AG04450 (cell line): ENCODE measurements at places on chromosomes 7 and 10. TPM values are rescaled to one million over a fixed set of nuclear protein-coding genes. Genes with fewer than 3 reads are reported as not detected.

UBE2D4 gene
- 18.6 and 18.8 TPM in 2 replicates for polyA plus RNA-seq

TAF3 gene
- 2.3 and 3.1 TPM in 2 replicates for polyA plus RNA-seq

TFAM gene
- 14.1 and 17.0 TPM in 2 replicates for polyA plus RNA-seq

DNA sequence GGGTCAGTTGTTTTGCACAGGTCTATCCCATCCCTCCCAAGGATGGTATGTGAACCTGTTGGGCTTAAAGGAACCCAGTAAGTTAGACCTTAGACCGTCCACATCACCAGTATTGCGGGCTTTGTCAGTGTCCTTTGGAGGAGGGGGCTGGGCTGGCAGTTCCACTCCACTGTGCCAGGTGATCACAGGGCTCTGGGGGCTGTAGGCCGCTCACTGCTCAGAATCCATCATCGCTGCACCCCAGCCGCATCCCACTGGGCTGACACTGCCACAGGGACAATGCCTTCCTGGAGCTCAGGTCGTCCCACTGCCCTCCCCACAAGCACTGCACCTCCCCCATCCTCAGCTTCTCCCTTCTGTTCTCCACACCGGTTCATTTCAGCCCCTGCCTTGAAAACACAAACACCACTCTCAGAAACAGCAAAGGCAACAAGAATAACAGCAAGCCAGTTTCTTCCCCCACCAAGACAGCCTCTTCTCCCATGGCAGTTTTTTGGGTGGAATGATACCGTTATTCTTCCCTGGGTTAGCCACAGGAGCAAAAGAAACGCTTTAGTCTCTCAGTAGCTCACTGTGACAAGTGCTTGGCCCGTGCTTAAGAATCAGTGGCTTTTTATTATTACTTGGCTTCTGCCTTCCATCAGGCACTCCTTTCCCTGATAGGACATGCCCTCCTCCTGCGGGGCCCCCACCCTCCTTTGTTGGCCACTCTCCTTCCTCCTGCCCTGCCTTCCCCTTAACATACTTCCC is 111.2 kb downstream of the GRK5 start:
- no peak for DNase-seq

- DNase-seq, result peak; percentile 24
Measured at GRCh38 chr10:36602374-36602773, 523.0 kb upstream of the ANKRD30A start.
